ENCODE measurements at places on chromosomes 4 and X.

GRCh38 chr4:165874791-165875371, 1.8 kb downstream of the TLL1 start:
- DNase-seq, result no peak

- DNase-seq, result no peak
These were observed 87.7 kb downstream of the FAM13A start for GRCh38 chr4:88969271-88969670.

DNA sequence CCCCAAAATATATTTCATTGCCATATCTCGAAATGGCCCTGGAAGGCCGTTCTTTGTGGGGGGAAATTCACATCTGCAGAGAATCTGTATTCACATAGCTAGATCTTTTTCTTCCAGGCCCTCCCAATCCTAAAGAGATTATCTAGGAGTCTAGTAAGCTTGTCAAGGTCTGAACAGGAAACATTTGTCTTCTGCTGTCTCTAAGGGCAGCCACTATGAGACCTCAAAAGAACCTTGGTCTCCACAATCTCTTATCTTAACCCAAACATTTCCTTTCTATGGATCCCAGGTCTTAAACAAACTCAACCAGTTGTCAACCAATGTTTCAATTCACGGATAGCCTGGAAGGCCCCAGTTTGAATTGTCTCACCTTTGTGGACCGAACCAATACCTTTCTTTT, 45.0 kb downstream of the CRLF2 start:
- no peak for DNase-seq

DNA sequence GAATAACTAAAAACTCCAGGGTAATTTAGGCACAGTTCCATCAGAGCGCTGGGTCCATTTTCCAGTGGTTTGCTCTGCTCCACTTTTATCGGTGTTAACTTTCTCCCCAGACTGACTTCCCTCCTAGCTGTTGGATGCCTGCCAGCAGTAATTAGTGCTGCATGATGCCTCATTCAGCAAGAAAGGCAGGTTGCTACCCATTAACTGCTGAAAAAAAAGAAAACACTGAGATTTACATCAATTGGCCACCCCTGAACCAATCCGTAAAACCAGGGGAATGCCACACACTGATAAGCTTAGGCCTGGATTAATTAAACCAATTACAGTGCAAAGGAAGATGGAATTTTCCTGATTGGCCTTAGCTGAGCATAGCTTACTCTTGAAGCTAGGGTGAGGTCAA, 182.4 kb upstream of the CXXC4 start:
- DNase-seq, result no peak

DNA sequence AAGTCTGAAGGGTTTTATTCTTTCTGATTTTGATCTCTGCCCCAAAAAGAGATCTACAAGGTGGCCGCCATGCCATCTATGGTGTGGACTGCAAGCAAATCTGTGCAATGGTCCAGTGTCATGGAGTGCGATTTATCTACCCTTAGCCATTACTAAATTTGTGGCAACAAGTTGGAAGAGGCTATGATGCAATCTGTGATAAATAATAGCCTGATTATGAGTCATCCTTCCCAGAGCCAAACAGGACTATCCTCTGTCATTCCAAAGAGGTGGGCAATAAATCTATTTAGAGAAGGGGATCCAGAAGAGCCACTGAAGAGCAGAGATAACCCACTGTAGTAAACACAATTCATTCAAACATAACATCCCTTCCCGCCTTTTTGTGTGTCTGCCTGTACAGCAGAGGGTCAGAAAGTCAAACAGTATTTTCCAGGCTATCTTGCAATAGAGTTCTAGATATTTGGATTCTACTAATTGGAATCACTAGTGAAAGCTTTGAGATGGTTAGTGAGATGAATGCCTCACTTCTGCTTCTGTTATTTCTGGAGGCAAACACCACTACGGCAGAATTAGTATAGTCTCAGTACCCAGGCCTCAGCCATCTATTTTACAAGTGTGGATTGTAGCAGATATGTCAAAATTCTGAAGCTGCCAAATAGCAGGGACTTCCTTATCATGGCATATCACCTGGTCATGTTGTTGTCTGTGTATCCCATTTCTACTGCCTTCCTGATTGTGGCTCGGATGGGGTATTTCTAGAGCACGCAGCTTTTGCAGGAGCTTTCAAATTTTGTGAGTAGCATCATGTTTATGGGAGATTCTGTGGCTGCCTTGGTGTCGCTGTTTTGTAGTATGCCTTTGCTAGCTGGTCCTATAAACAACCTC, 192.0 kb downstream of the SMIM20 start:
- no peak for DNase-seq

DNA sequence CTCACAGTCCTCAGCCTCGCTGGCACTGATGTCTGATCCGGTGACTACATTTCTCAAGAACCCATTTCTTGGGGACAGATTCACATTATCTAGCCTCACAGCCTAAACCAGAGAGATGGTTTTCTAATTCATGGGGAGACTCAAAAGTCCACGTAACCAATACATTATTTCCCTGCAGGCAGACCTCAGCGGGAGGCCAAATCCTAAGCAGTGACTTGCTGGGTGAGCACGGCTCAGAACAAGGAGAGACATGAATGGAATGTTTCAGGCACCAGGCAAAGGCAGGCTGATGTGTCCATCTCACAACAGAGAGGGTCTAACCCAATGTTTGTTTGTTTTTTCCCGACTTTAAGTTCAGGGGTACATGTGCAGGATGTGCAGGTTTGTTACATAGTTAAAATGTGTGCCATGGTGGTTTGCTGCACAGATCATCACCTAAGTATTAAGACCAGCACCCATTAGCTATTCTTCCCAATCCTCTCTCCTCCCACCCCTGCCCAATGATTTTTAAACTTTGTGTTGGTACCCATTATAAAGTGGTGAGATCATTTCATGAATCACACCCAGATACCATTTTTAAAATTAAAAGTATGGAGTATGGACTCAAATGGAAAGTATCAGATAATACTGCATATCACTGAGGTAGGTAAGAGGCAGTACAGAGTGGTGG, 53.3 kb downstream of the SCD5 start:
- no peak for DNase-seq

DNA sequence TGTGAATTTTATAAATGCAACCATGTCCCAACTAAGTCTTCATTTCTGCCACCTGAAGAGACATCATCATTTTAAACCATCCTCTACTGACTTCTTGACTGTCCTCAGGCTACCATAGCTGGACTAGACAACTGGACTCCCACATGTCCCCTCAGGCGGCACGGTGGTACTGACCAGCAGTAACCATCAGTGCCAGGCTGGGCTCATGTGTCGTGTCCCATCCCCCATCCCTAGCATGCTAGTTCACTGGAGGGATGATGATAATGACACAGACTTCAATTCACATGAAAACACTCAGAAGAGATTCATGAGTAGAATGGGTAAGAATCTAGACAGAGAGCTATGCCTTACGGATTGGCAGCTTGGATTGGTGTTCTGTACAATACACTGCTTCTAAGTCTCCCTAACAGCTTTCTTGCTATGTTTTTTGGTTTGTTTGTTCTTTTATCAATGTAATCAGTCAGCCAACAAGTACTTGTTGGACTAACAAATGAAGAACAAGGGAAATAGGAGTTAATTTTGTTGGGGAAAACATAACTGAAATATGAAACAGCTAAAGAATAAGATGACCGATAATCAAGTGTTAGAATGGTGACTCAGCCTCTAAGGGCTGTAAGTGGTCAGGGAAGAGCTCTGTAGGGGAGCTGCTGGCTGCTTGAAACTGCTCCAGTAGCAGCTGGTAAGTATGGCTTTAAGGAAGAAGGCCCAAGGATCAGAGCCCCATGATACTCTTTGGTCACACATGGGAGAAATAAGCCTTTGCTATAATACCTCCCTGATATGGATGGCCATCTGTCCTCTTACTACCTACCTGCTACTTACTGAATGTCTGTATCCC, 10.3 kb downstream of the ZDHHC9 start:
- DNase-seq, result no peak

DNA sequence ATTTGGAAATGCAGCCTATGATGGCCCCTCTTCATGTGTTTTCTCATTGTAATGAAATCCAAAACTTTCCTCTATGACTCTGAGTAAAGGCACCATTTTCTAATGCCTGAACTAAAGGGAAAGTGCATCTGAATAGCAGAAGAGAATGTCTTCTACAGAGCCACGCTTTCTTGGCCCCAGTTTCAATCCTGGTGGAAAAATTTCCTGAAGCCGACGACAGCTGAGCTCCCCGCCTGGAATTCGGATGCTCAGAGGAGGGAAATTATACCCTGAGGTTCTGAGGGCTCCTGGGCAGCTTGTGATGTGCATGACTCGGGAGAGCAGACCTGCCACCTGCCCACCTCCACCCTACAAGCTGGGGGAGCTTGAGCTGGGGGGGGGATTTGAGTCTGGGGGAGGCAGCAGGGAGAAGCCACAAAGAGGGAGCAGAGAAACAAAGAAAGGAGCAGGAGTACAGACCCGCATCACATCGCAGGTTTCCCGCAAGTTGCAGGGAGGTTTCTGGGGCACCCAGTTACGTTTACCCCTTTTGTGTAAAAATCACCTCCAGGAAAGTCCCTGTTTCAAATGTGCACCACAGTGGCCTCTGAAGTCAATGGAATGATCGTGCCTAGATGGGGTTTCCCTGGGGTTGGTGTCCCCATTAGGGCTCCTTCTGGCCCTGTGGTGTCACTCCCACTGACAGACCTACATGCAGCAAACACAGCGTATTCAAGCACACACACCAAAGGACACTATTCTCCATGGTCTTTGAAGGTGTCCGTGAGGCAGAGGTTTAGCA, 145.6 kb upstream of the RBPJ start:
- DNase-seq, result no peak

DNA sequence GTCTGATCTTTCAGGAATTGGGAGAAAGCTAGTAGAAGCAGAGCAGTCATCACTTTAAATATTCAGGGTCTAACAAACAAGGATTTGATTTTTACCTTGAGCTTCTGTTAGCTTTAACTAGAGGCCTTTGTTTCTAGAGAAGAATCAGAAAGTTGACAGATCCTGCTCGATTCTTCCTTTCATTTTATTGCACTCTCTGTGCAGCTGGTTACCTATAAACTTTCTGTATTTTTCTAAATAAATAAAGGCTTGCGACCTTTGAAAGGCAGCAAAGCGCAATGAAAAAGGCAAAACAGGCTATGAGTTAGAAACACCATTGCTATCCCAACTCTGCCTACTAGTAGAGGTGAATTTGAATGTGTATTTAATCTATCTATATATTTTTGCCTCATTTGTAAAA, 101.4 kb upstream of the NPY2R start:
- no peak for DNase-seq

- no peak for DNase-seq
These were observed 92.6 kb downstream of the NSUN7 start for GRCh38 chr4:40842318-40842717.

DNA sequence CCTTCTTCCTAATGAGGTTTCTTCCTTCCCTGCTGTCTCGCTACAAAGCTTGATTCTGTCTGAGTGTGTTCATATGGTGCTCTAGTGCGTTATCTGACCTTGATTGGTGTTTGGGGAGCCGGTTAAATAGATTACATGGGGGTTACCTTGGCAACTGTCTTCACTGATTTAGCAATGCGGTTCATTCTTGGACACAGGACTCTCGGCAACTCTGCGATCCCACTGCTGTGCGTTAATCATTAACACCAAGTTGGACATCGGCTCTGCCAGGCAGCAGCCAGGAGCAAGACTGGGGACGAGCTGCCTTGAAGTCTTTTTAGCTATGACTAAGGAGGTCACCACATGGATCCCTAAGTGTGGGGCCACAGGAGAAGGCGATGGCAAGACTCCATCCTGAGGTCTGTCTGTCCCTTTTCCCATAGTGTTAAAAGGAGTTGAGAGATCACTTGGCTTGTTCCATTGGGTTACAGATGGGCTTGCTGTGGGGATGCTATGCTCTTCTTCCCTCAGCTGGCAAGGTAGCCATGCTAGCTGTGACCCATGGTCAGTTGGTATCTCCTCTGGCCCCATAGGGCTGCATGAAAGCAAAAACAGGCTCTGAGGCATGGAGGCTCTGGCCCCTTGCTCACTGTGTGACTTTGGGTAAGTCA, 93.4 kb upstream of the MAMLD1 start:
- peak; percentile 53 for DNase-seq

DNA sequence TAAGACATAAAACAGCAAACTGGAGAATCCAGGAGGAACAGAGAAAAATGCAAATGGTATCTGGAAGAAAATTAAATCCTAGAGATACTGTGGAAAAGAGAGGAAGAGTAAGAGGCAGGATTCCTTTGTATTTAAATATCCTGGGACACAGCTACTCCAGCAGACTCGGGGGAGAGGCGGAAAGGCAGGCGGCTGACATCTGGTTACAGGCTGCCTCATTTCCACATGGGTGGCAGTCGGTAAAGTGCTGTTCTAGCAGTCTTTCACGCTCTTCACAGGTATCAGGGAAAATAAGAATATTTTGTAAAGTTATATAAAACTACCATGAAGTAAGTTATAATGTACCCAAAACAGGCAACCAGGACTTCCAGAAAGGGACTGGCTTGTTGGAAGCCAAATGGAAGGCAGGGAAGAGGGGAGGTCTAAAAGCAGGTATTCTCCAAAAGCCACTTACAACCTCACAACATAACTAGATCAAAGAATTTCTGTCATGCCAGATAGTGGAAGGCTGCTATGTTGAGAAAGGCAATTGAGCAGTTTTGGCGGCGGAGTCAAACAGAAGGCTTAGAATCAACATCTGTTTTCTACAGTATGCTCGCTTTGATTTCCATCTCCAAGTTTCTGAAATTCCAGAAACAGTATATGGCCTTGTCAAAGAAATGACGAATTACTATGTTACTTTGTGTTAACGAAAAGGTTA, 1.3 kb upstream of the TIGD2 start:
- DNase-seq, result no peak

- no peak for DNase-seq
These were observed 1.8 kb upstream of the MID1 start for GRCh38 chrX:10622197-10622596.

DNA sequence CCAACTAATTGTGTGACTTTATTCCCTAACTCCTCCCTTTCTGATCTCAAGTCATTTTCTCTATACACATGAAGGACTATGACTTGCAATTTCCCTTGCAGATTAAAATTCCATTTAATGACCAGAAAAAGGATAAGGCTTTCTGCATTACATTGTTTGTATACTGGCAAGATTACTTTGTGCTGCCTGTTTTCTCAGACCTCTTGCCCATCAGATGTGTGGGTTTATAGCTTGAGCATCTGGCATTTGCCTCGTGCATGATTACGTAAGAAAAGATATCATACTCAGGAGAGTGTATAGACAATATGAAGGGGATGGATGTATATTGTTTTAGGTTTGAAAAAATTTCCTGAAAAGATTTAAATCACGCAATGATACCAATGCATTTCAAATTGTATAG, 593.8 kb upstream of the SLIT2 start:
- no peak for DNase-seq

Data from HuH-7 (cell line).